ENCODE measurements at places on chromosomes 6 and 20.

GRCh38 chr6:80792151-80792550 is 685.7 kb downstream of the BCKDHB start:
- DNase-seq, result no peak

GRCh38 chr20:48800177-48800576 is 27.6 kb downstream of the PREX1 start:
- no peak for DNase-seq

DNA sequence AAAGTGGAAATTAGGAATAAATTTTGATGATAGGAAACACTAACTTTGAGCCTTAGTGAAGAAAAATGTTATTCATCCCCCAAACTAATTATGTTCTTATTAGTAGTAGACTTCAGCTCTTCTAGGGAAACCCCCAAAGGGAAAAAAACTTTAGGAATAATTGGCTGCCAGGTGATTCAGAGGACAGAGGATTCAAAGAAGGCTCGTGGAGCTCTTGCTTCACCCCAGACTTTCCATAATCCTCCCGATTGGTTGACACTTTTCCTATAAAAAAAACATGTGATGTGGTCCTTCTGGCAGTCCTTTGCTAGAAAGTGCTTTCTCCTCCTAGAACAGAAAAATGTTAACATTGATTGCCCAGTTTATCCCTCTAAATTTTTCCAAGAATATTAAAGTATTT is 5.6 kb upstream of the CCDC170 start:
- no peak for DNase-seq

GRCh38 chr20:10958279-10958678 is 284.5 kb upstream of the JAG1 start:
- no peak for DNase-seq

GRCh38 chr6:41027799-41028560 is 11.0 kb downstream of the UNC5CL start:
- DNase-seq, result peak; percentile 70

- DNase-seq, result peak; percentile 30
Observed at GRCh38 chr6:121711472-121711871, 276.0 kb downstream of the GJA1 start.

DNA sequence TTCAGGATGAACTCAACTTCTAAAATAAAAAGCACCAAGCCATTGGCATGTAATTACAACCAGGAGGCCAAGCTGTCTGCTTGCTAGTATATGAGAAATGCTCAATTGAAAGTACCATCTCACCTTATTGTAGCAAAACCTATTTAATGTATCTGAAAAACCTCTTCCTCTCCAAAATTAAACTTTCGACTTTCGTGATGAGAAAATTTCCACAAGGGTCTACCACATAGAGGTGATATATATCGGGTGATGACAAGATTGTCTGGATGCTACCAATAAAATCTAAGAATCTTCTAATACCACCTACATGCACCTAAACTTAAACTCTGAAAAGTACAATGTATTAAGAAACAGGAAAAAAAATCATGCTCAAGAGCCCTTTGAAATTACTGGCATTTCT is 74.2 kb downstream of the ATXN1 start:
- no peak for DNase-seq

DNA sequence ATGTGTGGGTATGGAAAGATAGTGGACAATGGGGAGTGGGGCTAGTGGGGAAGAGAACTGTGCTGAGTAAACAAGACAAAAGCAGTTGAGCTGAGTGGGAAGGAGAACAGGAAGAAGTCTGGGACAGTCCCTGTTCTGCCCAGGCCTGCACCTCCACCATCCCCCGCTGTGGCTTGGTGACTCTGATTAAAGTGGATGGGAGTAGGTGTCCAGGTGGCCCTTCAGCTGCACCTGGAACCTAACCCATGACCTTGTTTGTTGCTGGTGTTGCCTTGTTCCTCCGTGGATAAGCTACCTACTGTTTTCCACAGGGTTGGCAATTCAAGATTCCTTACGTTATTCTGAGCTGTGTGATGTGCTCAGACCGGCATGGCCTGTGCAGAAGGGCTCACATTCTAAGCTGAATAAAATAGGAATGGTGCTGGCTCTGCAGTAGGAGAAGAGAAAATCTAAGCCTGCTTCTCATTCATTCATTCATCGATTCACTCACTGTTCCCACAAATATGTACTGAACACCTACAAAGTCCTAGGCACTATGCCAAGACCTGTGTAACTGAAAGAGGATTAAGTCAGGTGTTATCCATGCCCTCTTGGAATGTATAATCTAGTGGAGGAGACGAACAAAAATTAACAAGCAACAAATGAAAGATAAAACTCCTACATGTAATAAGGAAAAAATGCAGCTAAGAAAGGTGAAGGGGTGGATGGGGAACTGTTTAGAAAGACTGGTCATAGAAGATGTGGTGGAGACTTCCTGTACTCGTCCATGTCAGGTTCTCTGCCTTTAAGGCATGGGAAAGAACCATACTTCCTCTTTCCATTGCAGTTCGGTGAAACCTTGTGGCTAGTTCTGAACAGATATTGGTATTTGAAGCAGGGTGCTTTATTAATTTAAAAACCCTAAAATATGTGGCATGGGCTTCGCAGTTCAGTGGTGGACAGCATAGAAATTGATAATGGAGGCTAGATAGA is 10.1 kb upstream of the CALHM6 start:
- no peak for DNase-seq
